ENCODE measurements at places on chromosomes 6 and 20.
A peak's percentile ranks its signal among the peaks of the same experiment; 100 is the strongest.

DNA sequence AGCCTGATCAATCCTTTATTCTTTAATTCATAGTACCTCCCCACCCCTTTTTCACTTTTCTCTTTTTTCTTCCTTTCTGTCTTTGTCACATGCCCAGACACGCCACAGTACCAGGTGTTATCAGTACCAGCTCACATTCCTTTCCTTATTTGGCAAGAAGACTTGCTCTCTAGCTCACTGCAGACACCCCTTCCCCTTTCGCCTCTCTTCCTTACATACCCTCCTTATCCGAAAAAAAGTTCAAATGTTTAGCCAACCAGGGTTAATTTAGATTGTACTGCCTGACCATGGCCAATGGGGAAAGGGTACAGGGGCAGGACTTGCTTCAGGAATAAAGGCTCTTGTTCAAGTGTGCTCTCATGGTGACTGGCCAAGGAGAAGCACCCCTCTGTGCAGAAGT, 9.3 kb upstream of the SIRPB2 start:
- DNase-seq = no peak

- DNase-seq = no peak
These were observed 41.7 kb upstream of the IL17A start for GRCh38 chr6:52144196-52145076.

DNA sequence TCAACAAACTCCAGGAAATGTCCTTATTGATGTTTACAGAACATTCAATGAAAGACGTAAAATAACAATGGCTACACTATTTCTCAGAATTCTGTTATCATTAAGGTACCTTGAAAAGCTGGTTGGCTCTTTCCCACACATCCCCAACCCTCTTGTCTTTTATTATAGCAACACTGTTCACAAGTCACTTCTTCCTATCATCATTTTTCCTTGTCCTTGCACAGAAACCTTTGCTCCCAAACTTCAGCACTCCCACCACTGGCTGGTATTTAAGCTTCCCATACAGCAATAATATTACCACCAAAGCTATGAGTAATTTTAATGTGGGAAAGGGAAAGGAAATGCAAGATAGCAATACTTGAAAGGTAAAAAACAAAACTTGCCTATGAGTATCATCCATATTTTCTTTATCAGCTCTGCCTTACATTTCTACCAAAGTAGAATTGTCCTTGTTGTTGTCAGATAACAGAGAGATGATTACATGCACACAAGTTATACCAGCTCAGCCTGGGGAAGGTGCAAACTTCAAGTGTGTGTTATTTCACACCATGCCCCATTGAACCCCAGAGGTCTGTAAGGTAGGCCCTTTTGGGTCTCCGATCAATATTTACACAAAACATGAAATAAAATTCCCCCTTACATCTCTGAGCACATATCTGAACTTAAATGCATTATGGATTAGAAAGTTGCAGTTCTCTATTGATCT, 32.2 kb downstream of the ARHGAP18 start:
- no peak for DNase-seq

- DNase-seq = no peak
These were observed 183.6 kb downstream of the COL9A1 start for GRCh38 chr6:70119218-70119835.

DNA sequence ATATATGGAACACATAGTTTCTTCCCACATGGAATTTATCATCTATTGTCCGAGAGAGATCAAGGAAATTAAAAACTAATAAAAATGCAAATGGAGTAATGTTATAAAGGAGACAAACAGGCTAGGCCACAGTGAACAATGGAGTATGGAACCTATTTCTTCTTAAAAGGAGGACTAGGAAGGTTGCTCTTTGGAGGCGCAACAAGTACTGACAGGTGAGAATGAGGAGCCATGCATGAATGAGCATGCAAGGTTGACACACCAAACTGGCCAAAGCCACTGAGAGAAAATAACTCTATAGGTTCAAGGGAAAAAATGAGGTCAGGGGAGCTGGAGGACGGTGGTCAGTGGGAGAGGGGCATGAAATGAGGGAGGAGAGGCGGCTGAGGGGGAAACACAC, 40.9 kb downstream of the PSMB1 start:
- no peak for DNase-seq

- no peak for DNase-seq
These were observed 42.3 kb upstream of the EYA2 start for GRCh38 chr20:46852313-46852712.

- peak; percentile 33 for DNase-seq
These were observed 23.8 kb upstream of the BNIP5 start for GRCh38 chr6:36360241-36361054.

DNA sequence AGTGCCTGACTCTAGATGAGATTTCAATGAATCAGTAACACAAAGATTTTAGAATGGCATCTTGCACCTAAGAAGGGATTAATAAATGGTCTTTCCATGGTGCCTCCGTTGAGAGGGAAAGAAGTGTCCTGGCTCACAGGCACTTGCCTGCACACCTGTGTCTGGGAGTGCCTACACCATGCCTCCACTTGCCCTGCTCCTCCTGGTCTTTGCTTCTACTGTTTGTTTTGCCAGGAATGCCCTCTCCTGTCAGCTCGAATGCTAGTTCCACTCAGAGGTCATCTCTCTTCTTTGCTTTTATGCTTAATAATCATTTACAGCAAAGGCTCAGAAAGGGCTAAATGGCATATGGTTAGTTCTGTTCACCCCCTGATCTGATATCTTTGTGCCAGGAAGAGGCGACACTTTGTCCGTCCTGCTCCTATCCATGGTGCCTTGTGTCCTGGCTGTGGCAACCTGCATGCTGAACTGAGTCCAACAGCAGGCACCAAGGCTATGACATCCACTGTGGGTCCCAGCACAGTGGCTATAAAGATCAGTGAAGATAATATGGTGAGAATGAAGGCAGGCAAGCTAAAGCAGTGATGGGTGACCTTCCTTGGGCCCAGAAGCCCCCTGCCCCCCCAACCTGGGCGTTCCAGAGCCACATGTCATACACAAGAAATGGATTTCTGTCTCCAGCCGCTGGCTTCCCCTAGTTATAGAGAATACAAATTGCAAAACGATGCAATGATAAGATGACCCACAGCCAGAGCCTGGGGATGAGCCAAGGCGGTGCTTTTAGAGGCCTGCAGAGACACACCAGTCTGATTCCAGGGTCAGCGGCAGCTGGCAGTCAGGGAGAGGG, 1.4 kb downstream of the C6orf132 start:
- no peak for DNase-seq

- no peak for DNase-seq
These were observed 98.4 kb downstream of the DOK5 start for GRCh38 chr20:54573838-54574237.

DNA sequence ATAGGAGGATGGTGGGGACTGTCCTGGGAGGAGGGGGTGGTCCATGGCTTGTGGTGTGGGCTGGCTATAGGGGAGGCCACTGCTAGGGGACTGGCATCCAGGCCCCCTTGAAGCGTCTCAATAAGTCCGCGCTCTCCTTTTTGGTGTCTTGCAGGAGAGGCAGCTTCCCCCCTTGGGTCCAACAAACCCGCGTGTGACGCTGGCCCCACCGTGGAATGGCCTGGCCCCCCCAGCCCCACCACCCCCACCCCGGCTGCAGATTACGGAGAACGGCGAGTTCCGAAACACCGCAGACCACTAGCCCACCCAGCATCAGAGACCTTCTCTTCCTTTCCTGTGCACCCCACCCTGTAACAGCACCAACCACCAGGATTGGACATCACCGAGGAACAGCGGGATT, 2.8 kb upstream of the ZBTB9 start:
- DNase-seq = no peak

DNA sequence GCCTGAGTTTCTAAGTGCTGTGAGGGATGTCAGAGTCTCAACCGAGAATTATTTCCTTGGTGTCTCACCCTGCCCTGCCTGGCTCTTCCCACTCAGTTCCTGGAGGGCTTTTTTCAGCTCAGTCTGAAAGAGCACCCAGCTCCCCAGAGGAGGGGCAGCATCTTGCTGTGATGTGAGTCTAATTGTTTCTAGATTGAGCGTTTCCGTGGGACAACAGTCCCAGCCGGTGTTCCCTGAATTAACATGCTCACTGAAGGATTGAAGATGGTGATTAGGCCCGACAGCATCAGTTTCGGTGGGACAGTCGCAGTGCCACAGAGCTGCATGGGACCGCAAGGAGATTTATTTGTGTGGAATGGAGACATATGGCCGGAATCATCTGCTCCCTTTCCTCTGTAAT, 587.6 kb downstream of the DHX35 start:
- no peak for DNase-seq

DNA sequence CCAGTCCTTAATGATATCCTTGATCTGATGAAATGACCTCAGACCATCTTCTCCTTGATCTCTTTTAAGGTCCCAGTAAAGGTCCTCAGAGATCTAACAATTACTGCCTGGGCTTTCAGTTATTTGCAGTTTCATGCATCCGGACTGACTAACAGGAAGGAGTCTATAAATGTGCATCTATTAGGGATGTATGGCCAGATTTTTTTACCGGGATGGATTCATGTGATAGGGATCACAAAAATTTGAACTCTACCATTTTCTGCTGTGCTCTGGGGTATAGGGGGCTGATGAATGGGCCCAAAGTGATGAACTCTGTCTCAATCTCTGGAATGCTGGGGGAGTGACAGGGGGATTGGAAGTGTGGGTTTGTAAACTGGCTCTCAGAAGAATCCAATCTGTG, 36.2 kb upstream of the SCUBE3 start:
- DNase-seq = no peak

DNA sequence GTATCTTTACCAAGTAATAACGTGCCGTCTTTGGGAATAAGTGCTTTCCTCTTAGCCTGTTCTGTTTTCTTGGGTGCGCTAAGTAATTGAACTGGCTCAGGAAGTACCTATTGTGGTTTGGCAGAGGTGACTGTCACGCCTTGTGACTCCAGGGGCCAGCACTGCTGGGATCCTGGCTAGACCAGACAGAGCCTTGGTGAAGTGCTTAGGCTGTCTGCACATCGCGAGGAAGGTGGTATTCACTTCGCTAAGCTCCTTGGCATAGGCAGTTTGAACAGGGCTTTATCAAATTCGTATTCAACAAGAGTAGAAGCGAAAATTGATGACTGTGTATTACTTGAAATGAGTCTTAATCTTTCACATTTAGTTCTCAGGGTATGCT, 17.6 kb downstream of the PRDM1 start:
- DNase-seq = peak; percentile 63

- DNase-seq = no peak
These were observed 132.4 kb upstream of the RNF217 start for GRCh38 chr6:124829822-124830221.

DNA sequence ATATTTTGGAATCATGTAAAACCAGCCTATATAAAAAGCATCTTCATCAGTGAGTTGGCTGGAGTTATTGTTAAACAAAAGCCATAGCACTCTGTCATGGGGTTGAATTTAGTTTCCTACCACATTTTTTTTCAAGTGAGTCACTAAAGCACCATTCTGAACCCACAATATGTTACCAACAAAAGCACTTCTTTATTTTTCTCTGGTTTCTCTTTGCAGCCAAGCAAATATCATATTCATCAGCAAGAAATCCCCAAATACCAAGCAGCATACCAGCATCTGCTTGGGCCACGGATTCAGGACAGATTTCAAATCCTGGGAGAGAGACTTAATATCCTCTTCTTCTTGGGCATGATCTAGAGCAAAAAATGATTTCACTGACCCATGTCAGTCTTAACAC, 441.4 kb downstream of the BCKDHB start:
- DNase-seq = no peak

DNA sequence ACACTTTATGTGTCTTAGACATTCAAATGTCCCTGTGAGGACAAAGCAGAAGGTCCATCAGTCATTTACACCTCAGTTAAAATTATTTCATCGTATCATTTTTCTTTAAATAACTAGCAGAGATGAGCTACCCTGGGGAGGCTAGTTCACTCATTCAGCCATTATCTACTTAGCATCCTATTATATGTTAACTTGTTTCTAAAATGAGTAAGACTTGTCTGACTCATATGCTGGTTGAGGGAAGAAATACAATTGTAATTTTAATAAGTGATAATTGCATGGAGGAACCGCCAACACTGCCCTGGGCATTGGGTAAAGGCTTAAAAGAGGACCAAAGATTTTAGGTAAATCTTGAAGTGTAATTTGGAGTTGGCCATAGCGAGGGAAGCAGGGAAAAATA, 12.4 kb upstream of the PTPRK start:
- no peak for DNase-seq

GRCh38 chr20:62785393-62785792, 10.9 kb upstream of the MRGBP start:
- no peak for DNase-seq

DNA sequence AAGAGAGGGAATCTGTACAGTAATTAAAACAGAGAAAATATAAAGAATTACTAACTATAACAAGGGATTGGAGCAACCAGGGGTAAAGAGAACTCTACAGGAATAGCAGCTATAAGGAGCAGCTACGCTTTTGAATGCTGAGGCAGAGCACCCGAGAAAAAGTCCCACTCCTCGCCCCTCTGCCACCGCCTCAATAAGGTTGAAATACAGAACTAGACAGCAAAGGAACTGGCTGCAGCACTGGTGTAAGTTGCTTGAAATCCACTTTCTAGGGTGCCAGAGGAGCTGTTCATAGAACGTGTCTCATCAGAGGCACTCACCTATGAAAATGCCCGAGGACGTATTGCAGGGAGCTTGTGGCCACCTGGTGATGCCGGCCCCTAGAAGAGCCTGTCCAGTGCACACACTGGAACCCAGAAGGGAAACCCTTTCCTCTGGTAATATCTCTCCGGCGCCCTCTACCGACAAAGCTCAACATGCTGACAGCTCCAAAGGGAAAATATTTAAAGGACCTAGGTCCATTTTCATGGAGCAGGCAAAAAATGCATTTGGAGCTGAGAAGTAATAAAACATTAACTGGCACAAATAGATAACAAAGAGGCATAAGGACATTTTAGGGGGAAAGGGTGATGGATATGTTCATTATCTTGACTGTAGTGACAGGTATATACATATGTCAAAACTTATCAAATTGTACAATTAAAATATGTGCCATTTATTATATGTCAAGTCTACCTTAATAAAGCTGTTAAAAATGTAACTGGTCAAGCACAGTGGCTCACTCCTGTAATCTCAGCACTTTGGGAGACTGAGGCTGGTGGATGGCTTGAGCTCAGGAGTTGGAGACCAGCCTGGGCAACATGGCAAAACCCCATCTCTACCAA, 137.4 kb upstream of the HDAC2 start:
- DNase-seq = peak; percentile 11

GRCh38 chr20:31989030-31989645, 21.1 kb upstream of the CCM2L start:
- no peak for DNase-seq

DNA sequence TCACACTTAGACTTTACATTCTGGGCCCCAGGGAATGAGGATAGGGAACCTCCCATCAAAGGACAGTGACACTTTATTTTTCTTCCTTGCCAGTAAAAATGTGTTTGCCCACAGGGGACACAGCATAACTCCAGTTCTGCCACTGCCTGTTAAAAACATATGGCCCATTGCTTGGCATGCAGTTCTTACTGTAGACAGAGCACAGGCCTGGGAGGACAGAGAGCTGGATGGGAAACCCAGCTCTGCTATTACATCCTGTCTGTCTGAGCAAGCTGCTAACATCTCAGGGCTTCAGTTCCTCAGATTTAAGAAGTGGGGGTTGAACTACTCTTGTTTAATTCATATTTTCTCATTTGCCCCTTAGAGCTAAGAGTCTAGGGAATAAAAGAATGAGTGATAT, 120.2 kb downstream of the AKAP7 start:
- no peak for DNase-seq

All from T-helper 1 cell (primary cell).